ENCODE measurements at places on chromosomes 6 and 20.

DNA sequence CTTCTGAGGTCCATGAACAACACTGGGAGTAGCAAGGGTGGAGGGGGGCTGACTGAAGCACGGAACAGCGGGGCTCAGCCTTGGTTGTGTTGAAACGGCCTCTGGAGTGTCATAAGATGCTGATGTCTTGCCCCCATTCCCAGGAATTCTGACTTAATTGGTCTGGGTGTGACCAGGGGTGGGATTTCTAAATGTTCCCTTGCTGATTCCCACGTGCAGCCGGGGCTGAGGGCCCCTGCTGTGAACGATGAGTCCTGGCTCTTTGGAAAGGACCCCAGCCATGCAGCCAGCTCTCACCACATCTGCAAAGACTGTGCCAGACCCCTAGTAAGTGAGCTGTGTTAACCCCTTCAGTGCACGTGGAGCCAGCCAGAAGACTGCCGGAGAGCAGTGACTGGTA, 28.6 kb upstream of the FAM50B start:
- no peak for DNase-seq

- DNase-seq, result no peak
Observed at GRCh38 chr6:149905371-149905910, 7.5 kb upstream of the RAET1E start.

GRCh38 chr6:5206920-5207561, 53.7 kb downstream of the LYRM4 start:
- no peak for DNase-seq

GRCh38 chr6:159047891-159048685, 3.3 kb upstream of the TAGAP start:
- DNase-seq, result no peak

GRCh38 chr20:2692036-2692885, at the start of gene EBF4:
EBF4 (plus strand) TSS chr20:2692780; CDS start chr20:2693646, 866 bp downstream.
- DNase-seq, result no peak

GRCh38 chr20:53023732-53024520, 51.8 kb downstream of the TSHZ2 start:
- DNase-seq, result no peak

DNA sequence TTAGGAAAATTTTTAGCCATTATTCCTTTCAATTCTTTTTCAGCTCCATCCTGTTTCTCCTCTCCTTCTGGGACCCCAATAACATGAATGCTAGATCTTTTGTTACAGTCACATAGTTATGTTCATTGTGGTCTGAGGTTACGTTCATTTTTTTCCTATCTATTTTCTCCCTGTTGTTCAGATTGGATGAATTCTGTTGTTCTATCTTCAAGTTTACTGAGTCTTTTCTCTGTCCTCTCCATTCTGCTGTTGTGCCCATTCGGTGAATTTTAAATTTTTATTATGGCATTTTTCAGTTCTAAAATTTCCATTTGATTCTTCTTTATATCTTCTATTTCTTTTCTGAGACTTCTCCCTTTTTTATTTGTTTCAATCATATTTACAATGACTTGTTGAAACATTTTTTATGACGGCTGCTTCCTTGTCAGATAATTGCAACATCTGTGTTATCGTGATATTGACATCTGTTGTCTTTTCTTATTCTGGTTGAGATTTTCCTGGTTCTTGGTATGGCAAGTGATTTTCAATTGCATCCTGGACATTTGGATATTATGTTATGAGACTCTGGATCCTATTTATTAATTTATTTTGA, 12.6 kb upstream of the DDR1 start:
- no peak for DNase-seq

DNA sequence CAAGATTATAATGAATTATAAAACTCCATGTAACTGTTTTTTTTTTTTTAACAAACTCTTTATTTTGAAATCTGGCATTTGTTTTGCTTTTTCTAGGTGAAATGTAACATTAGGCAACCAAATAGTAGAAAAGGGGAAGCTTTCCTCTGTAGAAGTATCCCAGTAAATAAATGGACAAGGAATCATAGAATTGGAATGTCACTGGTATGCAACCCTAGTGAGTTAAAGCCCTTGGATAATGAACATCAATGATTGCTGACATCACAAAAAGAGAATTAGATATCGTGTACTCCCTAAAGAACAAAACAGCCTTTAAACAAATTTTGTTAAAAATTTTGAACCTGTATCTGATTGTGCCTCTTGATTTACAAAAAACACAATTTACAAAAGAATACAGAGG, 93.9 kb upstream of the OGFRL1 start:
- DNase-seq, result peak; percentile 86

DNA sequence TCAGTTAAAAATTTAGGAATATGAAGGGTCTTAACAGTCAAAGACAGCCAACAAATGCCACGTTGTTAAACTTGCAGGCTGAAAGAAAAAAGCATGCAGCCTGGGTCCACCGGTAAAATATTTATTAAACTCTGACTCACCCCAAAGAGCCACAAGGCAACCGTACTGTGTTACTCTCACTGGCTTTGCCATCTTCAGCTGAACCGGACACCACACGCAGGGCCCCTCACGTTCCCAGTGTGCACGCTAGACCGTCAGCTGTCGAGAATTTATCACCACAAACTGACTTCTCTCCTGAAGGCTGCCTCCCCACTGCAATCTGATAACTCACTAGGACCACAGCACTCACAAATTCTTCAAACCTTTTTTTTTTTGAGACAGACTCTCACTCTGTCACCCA, 30.7 kb downstream of the HUS1B start:
- no peak for DNase-seq

DNA sequence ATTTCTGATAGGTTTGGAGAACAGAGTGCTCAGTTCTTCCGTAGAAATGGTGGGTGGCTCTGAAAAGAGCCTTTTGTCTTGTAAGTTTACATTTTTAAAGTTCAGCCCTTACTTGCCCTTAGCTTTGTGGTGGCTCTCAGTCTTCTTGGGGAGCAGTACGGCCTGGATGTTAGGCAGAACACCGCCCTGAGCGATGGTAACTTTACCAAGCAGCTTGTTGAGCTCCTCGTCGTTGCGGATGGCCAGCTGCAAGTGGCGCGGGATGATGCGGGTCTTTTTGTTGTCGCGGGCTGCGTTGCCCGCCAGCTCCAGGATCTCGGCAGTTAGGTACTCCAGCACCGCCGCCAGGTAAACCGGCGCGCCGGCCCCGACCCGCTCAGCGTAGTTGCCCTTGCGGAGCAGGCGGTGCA, 19.5 kb downstream of the OR2B2 start:
- DNase-seq, result peak; percentile 29

GRCh38 chr6:155341130-155341828, 27.0 kb upstream of the TFB1M start:
- peak; percentile 60 for DNase-seq

- no peak for DNase-seq
Observed at GRCh38 chr6:63672582-63673129, 37.1 kb downstream of the PHF3 start.

DNA sequence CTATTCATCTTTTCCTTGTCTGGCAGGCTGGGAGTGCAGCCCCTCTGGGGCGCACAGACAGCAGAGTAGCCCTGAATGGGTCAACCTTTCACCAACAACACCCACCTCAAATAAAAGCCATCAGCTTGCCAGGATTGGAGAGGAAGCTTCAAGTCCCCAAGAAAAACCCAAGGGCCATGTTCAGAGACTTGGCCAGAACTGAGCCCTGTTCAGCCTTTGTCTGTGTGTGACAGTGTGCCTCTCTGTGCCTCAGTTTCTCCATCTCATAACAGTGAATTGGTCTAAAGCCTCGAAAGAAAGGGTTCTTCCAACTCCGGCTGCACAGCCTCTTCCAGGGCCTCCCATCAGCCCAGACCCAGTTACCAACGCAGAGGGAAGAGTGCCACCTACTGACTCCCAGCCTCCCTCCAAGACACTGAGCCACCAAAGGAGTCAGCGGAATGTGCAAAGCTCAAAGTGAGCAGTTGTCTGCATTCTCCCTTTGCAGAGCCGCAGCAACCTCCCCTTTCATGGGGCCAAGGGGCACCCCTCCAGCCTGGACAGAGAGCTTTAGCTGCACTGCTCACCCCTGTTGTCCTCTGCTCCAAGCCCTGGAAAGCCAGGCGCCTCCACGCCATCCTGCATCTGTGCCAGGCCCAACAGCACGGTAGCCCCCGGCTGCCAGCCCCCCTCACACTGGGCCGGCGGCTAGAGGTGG, 82.7 kb upstream of the TOP1 start:
- DNase-seq, result peak; percentile 24

- no peak for DNase-seq
Observed at GRCh38 chr20:32288225-32288849, 10.9 kb downstream of the KIF3B start.

DNA sequence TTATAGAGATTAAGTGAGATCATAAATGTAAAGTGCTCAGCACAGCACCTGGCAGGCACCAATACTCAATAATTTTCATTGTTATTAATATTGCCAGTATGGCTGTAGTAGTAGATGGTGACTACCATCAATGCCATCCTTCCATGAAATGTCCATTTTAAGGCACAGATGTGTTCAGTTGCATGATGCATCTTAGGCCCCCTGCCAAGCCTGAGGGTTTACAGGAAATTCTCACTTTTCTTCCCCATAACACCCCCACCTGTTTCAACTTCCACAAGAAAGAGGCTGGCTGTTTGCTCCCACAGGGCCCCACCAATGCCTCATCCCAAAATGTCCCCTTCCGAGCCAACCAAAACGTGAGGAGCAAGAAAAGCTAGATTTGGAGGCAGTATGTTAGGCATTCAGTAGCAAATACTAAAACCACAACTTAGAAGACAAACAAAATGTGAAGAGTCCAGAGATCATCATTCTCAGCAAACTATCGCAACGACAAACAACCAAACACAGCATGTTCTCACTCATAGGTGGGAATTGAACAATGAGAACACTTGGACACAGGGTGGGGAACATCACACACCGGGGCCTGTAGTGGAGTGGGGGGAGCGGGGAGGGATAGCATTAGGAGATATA, 110.6 kb upstream of the NHSL1 start:
- no peak for DNase-seq

- peak; percentile 73 for DNase-seq
Observed at GRCh38 chr6:132199343-132199742, 201.9 kb downstream of the MOXD1 start.

- DNase-seq, result no peak
Observed at GRCh38 chr6:155448668-155449449, 6.8 kb downstream of the NOX3 start.

GRCh38 chr20:57896017-57896416, 186.2 kb upstream of the PMEPA1 start:
- no peak for DNase-seq

DNA sequence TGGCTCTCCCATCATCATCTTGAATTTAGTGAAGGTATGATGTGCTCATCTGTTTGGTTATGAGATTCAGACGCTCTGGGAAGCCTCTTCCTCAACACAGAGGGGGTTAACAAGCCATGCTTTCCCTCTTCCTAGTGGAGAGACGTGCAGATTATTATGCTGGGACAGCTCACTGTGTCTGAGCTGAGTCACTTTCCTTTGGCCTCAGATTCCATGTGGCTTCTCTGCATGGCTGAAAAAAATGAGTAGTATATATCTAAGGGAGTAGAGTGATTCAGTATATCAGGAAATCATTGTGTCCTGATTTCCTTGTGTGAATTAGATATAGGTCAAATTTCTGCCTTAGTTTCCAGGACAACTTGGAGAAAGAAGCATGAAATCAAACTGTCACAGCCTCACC, 52.6 kb downstream of the FIG4 start:
- DNase-seq, result peak; percentile 84

DNA sequence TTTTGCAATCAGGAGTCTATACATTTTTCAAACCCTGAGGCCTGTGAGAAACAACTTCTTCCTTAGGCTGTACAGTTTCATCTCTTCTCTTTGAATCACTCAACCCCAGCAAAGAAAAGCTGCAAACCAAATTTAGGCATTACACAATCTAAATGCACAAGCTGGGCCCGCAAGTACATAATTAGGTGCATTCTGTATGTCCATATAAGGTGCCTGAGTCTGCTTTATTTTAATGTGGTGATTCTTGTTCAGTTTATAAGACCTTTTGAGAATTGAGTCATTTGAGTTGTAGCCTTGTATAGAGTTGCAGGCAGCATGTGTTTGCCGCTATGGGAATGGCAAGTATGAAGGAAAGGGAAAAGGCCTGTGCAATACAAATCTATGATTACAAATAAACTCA, 709.6 kb upstream of the MARCKS start:
- DNase-seq, result peak; percentile 41

GRCh38 chr6:22194188-22194921, 102.5 kb downstream of the PRL start:
- no peak for DNase-seq

DNA sequence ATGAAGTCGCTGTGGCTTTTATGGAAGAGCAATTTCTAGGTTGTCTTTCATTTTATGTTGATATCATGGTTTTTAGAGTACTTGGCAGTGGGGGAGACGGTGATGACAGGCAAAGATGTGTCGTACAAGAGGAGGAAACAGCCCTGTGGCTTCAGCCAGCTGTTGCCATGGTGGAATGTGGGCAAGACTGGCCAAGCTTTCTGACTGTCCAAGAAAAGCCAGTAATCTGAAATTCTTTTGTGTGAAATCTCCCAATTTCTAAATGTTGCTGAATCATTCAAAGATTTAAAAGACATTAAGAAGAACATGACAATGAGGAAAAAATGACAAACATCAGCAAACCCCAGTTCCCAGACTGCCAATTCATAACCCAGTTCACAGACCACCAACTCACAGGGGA, 23.1 kb downstream of the PFDN4 start:
- no peak for DNase-seq

GRCh38 chr6:18388271-18388670, 1.1 kb downstream of the RNF144B start:
- no peak for DNase-seq

- peak; percentile 84 for DNase-seq
Observed at GRCh38 chr6:24721461-24722215, 2.7 kb upstream of the C6orf62 start.

GRCh38 chr20:50561379-50562078, 51.3 kb downstream of the PTPN1 start:
- peak; percentile 96 for DNase-seq

DNA sequence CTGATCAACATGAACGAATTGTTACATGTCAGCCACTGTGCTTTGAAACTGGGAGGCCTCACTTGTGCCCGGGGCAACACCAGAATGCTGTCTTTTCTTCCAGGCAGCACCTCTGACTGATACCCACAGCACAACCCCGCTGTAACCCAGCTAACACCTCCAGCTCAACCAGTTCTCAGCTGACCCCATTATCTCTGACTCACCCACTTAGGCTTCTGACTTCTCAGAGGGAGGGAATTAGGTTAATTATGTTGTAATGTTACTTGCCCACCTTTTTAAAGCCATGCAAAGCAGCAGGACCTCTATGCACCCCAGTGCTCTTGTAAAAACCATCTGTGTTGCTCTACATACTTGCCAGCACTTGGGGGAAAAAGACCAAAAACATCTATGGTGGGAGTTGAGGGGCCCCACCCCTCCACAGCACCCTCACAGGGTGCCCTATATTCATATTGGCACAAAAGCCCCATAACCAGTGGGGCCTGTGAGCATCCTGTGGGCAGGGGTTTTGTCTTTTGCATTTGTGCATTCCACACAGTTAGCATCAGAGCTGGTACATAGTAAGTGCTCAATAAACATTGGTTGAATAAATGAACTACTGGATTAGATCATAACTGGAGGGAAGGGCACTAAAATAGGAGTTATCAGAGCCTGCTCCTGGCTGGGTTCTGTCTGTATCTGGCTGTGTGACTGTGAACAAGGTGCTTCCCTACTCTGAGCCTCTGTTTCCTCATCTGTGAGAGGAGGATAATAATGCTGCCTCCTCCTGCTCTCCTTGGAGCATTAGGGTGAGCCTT, 22.3 kb downstream of the BNIP5 start:
- DNase-seq, result peak; percentile 13

GRCh38 chr6:51648774-51649173, 438.6 kb downstream of the PKHD1 start:
- no peak for DNase-seq

- no peak for DNase-seq
Observed at GRCh38 chr6:1624058-1624850, 14.5 kb downstream of the FOXC1 start.

GRCh38 chr6:2616811-2617210, 133.9 kb downstream of the MYLK4 start:
- no peak for DNase-seq
